ENCODE measurements at places on chromosomes 12 and 14. TPM values are rescaled to one million over a fixed set of nuclear protein-coding genes. Genes with fewer than 3 reads are reported as not detected.

GRCh38 chr12:49946086-49946485 is 4.5 kb upstream of the AQP2 start:
- DNase-seq = no peak

GRCh38 chr12:113794774-113795173 is 171.4 kb downstream of the RBM19 start:
- no peak for DNase-seq

- DNase-seq = peak; percentile 60
Observed at GRCh38 chr14:102317564-102318248, 1.8 kb upstream of the ZNF839 start.

- DNase-seq = no peak
Observed at GRCh38 chr14:84643446-84643845, 886.5 kb upstream of the FLRT2 start.

GRCh38 chr14:72567226-72567625 is 326.7 kb downstream of the DPF3 start:
- no peak for DNase-seq

DNA sequence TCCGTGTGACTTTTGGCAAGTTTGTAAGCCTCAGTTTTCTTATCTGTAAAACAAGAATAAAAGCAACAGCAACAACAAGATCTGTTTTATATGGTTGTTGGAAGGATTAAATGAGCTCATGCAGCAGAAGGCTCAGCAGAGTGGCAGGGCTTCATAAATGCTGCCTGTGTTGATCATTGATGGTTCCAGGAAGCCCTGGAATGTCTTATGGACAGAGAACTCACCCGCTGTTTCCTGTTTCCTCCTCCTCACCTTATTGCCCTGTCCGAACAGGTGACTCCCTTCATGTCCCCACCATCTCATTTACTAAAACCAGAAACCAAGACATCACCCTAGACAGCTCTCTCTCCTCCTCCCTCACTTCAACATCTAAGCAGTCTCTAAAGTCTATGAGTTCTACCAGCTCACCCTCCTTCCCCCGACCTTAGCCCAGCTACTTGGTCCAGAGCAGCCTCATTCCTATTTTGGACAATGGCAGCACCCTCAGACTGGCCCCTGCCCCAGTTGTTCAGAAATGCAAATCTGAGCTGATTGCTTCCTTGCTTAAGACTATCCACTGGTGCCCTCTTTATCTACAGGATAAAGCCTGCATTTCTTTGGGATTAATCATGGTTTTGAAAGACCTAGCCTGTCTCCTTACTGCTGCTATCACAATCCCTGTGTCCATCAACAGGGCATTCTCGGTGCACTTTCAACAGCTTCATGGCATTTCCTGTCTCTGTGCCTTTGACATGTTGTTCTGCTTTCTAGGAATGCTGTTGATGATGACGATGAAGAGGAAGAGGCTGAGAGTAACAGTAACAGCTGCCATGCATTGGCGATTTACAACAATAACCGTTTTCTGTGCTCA is 21.4 kb upstream of the GSG1 start:
- DNase-seq = peak; percentile 22

DNA sequence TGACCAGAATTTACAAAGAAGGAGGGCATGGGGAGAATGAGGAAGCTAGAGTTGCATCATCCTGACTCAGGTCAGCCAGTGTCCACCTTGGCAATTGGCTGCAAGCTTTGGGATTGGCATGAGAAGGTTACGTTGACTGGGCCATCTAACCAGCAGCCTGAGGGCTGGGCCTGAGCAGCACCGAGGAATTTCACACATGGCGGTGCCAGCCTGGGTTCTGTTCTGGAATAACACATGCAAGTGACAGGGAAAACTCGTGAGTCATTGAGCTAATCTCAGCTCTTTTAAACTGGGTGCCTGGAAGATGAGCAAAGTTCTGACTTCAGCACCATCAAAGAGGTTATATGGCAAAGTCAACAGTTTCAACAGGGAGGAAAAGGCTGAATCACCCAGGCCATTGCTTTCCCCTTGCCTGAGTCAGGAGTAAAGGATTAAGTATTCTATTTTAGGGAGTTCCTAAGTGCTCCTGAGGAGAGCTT is 543.2 kb upstream of the TBX3 start:
- peak; percentile 23 for DNase-seq

- DNase-seq = no peak
Observed at GRCh38 chr12:82438356-82438755, 80.0 kb downstream of the METTL25 start.

GRCh38 chr12:44285321-44285960 is 449.6 kb downstream of the TMEM117 start:
- DNase-seq = no peak

DNA sequence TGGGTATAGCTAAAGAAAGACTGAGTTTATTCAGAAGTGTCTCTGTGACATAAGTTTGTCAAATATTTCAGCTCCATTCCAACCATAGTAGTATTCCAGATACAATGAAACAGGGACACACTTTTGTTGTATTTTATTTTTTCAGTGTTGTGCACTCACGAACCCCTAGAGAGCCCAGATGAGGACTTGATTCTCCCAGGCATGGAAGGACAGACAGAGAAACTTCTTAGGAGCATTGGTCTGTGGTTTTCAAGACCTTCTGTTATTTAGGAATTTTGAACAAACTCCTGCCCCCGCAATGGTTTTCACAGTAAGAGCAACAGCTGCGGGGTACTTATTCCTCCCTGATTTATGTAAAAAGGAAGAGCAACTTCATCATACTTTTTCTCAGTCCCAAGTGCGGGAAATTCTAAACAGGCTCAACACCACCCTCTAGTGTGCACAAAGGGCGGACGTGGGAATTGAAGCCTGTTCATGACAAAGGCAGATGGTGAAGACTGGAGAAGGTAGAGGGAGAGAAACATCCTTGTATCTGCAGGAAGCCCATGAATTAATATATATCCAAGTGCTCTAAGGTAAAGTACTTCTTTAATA is 147.6 kb downstream of the PAH start:
- DNase-seq = peak; percentile 59

- no peak for DNase-seq
Observed at GRCh38 chr14:101947577-101947903, 16.8 kb upstream of the DYNC1H1 start.

DNA sequence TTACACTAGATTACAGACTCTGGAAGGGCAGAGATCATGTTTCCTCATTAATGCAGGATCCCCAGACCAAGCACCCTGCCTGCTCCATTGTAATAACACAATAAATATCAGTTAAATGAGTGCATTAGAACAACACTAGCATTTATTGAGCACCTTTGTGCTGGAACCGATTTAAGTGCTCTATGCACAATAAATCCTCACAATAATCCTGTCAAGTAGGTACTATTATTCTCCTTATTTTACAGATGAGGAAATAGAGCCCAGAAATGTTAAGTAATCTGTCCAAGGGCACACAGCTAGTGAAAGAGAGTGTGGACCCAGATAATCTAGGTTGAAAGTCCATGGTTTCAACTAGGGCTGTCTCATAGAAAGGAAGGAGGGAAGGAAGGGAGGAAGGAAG is 69.8 kb downstream of the MAP1LC3B2 start:
- no peak for DNase-seq

DNA sequence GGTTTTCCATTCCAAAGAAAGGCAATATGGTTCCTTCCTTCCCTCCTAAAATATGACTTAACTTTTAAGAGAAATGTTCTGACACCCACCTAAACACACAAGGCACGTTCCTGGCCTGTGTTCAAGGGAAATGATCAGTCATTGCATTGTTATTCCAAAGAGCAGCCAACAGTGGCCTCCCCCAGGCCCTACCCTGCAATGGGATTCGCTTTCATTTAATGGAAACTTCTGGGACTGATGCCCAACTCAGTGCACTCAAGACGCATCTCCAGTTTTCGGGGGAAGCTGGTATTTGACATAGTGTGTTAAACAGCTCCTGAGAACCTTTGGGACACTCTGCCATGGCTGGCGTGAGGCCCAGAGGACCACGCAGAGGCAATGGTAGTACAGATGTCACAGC is 65.9 kb downstream of the DDX51 start:
- no peak for DNase-seq

GRCh38 chr12:98274430-98275130 is 240.8 kb upstream of the TMPO start:
- DNase-seq = no peak

GRCh38 chr14:21043387-21043973 is 1.3 kb downstream of the RNASE7 start:
- no peak for DNase-seq

DNA sequence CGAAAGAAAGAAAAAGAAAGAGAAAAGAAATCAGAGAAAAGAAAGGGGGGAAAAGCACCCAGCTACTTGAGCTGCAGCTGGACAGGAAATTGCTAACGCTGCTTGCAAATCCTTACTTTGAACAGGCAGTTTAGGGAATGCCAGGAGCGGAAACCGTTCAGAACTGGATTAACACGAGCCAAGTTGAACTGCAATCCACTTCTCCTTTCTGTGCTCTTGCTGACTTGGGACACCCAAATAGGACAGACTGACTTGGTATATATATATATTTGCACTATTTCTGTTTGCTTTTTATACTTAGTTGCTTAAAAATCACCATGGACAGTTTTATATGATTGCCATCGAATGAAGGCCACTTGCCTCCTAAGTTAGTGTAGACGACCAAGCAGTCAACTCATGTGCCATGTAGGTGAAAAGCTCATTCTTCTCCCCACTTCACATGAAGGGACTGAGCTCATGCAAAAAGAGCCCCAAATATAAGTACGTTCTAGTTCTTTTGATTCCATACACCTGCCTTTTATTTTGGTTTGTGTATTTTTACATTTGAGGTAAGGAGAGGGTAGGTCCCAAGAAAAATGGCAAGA is 5.5 kb downstream of the DUSP6 start:
- DNase-seq = peak; percentile 81

DNA sequence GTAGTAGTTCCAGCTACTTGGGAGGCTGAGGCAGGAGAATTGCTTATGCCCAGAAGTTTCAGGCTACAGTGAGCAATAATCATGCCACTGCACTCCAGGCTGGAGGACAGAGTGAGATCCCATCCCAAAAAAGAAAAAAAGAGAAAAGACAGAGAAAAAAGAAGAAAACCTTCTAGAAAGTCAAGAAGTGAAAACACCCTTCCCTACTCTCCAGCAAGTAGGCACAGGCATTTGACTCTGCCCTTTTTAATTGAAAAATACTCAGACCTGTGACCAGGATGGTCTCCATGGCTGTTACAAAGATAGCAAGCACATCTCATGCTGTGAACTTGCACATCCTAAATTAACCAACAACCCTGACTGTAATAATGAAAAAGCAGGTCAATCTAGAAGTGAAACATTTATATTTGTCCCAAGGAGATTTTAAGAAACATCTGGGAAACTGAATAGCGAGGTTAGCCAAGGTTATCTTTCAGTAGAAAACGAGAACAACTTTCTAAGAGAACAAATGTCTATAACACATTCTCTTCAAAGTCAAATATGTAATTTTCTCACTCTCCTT is 2.0 kb downstream of the TMTC1 start:
- DNase-seq = no peak

DNA sequence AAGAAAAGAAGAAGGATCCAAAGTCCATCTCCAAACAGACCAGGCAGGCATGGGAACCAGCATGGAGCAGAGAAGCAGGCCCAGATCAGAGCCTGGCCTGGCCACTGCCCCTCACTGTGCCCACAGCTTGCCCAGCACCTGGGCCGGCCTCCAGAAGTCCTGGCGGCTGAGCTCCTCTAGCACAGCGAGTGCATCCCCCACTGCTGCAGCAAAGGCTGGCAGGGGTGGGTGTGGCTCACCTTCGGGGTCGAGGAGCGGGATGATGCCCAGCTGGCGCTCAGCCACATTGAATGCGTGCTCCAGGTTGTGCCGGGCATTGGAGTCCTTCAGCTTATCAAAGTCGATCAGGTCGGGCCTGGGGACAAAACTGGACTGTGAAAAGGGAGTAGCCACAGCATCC is 78.7 kb downstream of the SPTB start:
- DNase-seq = no peak

GRCh38 chr12:108462686-108463085 is 52.4 kb upstream of the FICD start:
- DNase-seq = no peak

DNA sequence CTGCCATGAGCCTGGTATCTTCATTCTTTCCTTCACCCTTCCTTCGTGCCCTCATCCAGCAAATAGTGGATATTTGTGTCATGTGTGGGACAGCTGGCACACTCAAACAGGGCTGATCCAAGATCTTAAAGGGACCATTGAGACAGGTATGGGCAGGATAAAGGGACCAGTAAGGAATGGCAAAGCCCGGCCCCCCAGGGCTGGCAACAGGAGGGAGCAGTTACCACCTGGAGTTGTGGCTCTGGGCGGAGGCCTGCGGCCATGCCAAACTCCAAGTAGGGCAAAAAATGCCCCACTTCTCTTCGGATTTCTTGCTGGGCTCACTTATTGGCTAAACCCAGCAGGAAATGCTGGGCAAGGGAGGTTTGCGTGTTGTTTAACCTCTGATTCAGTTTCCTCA is 2.1 kb downstream of the OGFOD2 start:
- no peak for DNase-seq

GRCh38 chr14:103130965-103131364 is 7.7 kb downstream of the TNFAIP2 start:
- no peak for DNase-seq

DNA sequence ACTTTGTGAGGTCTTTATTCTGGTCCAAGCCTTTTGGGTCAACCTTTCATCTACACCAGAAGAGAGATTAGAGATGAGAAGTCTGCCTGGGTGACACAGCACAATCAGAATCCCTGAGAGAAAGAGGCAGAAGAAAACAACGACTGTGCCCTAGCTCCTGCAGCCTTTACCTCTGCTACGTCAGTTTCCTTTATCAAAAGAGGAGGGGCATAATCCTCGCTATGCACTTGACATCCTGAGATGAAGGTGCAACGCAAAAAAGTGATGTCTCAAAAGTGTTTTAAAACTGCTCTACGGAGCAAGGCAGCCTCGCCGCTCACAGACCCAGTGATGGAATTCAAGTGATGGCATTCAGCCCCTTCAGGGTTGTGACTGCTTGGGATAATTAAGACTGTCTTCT is 21.7 kb downstream of the ZDHHC22 start:
- no peak for DNase-seq

- DNase-seq = no peak
Observed at GRCh38 chr14:36214476-36215216, 38.1 kb upstream of the PTCSC3 start.

PSMC6 gene
- total RNA-seq = 52.1 TPM

OR6C2 gene
- total RNA-seq = not detected

RNU4-1 gene
- total RNA-seq = under 0.01 TPM

LRTM2 gene
- total RNA-seq = not detected

GPRC5D gene
- total RNA-seq = not detected

PRH2 gene
- not detected for total RNA-seq

EVL gene
- total RNA-seq = 6.9 TPM

KLRD1 gene
- not detected for total RNA-seq

GALNT16 gene
- total RNA-seq = not detected

AP1G2 gene
- 67.6 TPM for total RNA-seq

All from HT-29 (cell line).